GF-D8 (cell line): ENCODE measurements at places on chromosomes 1 and 21.

GRCh38 chr1:219271818-219272535 lies 98.3 kb downstream of the LYPLAL1 start:
- DNase-seq, result no peak

DNA sequence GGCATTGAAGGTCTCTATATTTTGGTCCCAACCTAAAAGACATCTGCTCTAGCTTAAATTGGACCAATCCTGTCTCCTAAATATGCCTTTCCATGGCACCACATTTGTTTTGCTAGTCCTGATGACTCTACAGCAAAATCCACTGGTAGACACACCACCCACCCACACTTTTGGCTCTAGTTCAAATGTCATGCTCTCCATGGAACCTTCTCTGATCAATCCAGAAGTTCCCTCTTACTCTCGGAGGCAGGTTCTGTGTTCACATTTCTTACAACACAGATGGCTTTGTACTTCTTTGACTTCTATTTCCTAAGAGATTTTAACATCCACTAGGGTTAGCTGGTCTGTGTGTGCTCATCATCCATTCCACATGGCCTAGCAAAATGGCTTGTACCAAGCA lies 151.3 kb downstream of the APP start:
- no peak for DNase-seq

GRCh38 chr1:240031009-240031408 lies 60.7 kb upstream of the FMN2 start:
- no peak for DNase-seq

- DNase-seq, result no peak
Measured at GRCh38 chr1:183070923-183071618, 47.9 kb downstream of the LAMC1 start.

DNA sequence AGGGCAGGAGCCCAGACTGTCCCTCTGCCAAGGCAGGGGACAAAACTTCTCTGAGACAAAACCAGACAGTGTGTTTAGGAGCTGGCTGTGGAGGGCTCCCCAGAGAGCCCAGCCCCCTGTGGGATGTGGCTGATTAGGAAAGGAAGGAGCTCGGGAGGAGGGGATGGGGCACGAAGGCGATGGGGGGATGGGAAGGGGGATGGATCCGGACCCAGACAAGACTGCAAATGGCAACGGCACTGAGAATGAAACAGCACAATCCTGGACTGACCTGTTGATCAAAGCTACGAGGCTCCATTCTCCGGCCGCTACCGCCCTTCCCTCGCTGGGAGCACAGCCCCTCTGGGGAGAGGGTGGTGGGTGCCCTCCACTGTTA lies 33.1 kb downstream of the FOXO6 start:
- DNase-seq, result no peak

DNA sequence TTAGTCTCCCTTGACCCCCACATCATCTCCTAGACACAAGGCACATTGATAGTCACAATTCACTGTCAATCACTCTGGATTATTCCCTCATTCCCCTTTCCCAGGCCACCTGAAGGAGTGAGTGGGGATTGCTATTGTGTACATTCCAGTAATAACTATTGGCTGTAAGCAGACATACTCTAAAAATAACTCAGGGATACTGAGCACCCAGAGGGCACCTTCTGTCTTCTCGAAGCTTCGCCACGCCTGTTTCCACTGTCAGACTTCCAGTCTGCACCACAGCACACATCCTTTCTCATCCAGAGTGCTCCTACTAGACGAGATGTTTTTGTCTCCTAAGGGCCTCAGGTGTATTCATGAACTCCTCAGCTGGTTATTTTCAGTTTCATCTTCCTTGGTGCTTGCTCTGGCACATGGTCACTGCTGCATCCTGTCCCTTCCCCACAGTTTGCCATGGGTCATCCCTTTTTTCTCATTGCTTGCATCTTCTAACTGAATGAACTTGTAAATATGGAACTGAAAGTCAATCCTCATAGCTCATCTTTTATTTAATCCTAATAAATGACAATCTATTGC lies 848 bp upstream of the APOBEC4 start:
- no peak for DNase-seq

DNA sequence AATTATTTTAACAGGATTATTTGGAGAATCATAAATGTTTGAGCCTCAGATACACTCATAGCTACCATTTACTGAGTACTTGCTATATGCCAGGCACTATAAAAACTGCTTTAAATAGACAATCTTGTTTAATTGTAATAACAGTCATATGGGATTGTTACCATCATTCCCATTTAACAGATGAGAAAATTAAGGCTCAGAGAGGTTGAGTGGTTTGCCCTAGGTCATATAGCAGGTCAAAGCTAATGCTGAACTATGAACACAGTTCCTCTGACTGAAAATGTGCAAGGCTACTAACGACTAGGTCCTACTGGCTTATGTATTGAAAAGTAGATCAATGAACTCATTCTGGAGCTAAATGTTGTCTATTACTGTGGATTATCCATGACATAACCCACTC lies 63.4 kb downstream of the DDR2 start:
- DNase-seq, result no peak

DNA sequence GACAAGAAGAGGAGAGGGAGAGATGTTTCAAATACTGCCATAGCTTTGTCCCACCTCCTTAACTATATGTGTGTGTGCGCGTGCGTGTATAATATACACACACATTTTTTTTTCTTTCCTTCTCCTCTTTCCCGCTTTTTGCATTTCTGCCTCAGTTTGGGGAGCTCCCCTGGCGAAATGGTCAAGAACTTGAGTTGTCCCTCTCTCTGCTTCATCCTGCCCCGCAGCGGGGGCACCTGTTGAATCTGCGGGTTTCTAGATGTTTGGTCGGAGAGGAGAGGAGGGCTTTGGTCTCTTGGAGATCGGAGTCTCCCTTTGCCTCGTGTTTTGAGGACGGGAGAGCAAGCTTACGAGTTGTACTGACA lies 504 bp downstream of the SCCPDH start:
- DNase-seq, result no peak

GRCh38 chr1:230114237-230114651 lies 47.2 kb downstream of the GALNT2 start:
- no peak for DNase-seq

GRCh38 chr1:111015222-111015621 lies 51.5 kb upstream of the LRIF1 start:
- no peak for DNase-seq

GRCh38 chr1:84757301-84757700 lies 67.0 kb upstream of the SSX2IP start:
- DNase-seq, result no peak

- no peak for DNase-seq
Measured at GRCh38 chr1:188237573-188238348, 1409.0 kb downstream of the PLA2G4A start.

DNA sequence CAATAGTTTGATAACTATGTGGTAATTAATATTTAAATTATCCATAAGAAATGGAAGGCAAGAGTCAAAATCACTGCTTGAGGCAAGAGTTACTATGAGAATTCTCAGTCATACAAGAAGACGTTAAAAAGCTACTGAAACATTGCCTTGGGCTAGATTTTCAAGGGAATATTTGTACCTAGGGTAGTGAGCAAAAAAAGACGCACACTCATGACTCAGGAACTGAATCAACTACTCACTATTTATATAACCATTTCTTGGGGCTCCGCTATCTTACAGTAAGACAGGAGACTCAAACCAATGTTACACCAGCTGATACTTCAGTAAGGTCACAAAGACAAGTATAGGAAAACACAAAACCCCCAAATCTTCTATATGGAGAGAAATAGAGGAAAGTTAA lies 151.5 kb upstream of the RNPC3 start:
- DNase-seq, result no peak

DNA sequence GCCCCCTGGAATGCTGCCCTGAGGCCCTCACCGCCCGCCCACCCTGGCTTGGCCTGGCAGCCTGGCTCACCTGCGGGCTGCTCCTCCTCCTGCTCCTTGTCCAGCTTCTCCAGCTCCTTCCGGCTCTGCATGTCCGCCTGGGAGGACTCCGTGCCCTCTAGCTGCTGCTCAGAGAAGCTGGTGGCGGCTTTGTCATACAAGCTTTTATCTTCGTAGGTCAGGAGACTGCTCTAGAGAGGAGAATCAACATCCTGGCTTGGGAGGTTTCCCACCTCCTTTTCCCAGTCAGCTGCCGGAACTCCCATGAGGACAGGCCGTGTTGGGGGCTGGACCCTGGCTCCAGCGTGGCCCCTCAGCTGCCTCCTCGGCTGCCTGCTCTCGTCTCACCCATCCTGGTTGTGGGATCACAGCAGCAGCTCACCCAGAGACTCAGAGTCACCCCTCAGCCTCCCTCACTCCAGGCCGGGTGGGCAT lies 36.6 kb upstream of the TMEM52 start:
- DNase-seq, result no peak

DNA sequence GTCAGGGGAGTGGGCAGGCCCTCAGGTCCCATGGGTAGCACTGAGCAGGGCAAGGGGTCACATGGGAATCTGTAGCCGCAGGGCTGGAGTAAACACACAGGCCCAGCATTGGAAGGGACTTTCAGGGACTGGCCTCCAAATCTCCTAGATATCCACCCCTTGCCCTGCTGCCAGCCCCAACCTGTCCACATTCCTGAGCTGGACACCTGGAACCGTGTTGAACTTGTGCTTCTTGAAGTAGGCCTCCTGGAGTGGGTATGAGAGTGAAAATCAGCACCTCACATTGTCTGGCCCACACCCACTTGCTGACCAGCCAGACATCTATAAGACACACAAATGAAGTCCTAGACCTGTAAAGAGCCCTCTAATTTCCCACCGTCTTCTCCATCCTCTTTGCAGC lies 7.7 kb downstream of the POMGNT1 start:
- no peak for DNase-seq

DNA sequence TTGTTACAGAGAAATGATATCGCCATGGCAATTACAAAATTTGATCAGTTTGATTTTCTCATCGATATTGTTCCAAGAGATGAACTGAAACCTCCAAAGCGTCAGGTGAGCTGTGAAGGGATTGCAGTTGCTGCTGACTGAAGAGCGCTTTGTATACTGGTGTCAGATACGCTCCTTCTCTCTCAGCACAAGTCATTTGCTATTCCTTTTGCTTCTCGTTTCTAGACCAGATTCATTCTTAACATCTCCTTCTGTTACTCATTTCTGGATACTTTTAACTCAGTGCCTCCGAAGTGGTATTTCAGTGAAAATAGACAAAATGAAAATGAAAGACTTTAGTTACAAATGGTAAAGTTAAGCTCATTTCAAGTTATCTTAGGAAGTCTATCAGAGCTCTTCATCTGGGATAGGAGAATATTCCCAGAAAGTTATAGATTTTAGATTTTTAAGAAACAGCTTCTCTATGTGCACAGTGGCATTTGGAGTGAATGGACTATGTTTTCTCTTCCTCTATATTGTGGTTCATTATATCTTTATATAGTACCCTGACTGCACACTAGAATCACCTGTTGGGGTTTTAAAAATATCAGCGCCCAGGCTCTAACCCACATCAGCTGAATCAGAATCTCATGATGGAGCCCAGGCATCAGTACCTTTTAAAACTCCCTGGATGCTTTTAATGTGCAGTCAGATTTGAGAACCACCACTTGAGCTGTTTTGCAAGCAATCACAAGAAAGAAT lies 30.3 kb upstream of the KCNQ4 start:
- no peak for DNase-seq

DNA sequence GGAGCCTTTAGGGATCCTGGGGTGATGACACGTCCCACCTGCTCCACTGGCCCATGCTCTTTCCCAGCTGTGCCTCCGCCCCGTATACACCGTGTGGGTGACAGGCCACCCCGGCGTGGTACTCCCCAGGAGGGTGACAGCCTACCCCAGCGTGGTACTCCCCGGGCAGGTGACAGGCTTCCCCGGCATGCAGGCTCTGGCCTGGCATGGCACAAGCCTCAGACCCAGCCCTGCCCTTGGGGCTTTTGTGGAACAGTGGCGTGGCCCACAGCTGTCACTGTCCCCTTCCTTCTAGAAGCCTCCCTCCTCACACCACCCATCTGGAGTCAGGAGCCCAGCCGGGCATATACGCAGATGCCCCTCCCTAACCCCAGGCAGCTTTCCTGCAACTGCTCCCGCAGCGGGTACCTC lies 4.7 kb upstream of the PFKL start:
- DNase-seq, result no peak

- no peak for DNase-seq
Measured at GRCh38 chr21:42439284-42440186, 35.8 kb downstream of the UBASH3A start.

DNA sequence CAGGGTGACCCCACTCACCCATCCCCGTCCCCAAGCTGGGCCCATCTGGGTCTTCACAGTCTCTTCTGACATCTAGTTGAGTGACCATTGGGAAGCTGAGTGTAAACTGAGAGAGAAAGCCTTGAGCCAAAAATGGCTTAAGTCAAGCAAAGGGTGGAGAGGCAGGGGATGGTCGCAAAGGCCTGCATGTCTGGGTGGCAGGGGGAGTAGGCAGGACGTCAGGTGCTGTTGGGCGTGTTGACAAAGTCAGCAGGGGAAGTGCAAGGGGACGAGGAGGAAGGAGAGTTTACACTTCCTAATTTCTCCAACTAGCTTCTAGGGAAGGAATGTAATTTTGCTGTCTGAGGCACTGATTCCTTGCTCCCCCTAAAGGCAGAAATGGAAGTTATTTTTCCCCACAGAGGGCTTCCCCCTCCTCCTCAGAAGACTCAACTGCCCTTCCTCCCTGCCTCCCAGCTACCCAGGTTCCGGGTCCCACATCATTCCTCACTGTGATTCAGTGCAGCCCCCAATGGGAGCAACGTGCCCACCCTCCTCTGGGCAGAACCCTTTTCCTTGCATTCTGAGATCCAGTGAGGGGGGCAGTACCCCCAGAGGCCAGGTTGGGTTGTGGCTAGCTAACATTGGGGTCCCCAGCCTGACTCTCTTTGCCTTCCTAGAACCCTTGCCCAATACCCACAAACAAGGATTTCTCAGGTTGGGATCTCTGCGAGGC lies 1.2 kb upstream of the ADORA1 start:
- DNase-seq, result no peak

DNA sequence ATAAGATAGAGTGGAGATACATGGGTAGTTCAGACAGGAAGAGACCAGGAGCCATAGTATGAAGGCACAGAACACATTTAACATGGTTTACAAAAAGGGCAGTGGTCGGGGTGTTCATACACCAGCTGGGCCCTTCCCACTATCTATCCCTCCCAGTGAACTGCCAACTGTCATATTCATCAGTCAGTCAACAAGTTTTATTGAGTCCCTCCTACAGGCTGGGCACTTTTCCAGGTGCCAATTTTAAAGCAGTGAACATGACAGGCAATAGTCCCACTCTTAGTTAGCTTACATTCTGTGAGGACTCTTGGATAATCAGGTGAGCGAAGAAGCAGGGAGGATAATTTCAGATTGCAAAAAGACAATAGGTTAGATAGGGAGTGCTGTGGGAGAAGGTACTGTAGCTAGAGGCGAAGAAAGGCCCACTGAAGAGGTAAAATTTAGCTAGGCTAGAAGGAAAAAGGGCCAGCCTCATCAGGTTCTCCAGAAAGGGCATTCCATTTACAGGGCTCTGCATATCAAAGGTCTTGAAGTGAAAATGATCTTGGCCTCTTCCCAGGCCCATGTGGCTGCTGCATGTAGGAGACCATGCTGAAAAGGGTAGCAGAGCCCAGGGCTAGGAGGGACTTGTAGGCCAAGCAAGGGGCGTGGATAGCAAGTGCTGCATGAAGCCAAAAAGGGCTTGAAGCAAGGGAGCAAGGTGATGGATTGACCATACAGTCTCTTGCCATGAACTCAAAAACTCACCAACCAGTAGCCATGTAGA lies 274.7 kb upstream of the SNX7 start:
- no peak for DNase-seq
